ENCODE measurements at places on chromosomes 4 and X.

- DNase-seq, result no peak
These were observed 318.8 kb downstream of the ZNF674 start for GRCh38 chrX:46226422-46226821.

DNA sequence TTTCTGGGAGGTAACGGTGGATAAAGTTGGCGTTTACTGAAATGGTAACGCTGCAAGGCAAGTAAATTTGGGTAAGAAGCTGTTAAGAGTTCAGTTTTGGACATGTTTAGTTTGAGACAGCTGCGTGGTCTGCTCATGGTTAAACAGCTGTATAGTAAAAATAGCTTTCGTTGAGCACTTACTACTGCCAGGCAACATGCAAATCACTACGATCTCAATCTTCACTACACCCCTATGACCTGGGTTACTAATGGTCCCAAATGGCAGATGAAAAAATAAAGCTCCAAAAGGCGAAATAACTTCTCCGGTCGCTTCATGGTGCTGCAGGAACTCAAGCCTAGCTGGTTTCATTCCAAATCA is 22.2 kb downstream of the FABP2 start:
- DNase-seq, result no peak

DNA sequence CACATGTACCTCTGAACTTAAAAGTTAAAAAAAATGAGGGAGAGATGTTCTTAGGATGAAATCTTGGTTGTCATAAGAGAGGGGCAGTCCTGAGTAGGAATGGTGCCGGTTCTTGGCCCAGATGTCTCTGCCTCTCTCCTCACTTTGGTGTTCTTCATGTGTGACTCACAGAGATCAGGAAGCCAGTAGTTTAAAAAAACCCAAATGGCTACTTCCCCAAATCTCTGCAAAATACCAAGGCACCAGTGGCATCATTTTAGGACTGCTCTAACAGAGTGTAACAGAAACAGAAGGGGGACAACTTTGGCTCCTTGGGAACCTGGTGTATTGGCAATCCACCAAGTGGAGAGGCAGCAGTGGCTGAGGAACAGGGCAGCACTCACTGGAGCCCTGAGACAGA is 116.8 kb downstream of the SCD5 start:
- no peak for DNase-seq

GRCh38 chr4:47315346-47315745 is 148.2 kb downstream of the COMMD8 start:
- DNase-seq, result no peak

DNA sequence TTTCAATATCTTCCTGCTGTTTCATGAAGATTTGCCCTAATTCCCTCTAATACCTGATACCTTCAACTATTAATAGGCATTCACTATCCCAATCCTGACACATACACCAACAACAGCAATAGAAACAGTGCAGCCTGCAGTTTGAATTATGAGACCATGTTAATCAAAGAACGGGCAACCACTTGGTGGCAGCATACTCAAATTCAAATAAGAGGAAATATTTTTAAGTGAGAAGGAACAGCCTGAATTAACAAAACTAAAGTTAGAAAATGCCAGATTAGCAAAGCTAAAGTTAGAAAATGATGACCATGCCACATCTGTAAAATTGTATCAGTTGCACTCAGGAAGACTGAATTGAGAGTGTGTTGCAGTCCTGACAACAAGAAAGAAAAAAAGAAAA is 204.9 kb downstream of the SMARCA1 start:
- no peak for DNase-seq

DNA sequence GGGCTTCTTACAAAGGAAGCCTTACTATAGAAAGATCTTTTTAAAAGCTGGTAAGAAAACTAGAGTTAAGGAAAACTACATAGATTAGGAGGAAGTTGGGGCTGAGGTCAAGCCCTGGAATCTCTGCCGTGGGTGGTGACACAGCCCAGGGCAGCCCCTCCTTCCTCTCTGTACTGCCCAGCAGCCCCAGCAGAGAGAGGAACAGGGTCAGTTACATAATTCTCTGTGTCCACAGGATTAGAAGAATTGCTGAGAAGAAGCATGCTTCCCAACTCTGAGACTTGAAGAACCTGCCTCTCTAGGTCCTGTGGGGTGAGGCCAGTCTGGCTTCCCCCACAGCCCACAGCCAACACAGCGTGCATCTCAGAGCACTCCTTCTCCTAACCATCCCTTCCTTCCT is 9.2 kb upstream of the ABLIM2 start:
- no peak for DNase-seq

DNA sequence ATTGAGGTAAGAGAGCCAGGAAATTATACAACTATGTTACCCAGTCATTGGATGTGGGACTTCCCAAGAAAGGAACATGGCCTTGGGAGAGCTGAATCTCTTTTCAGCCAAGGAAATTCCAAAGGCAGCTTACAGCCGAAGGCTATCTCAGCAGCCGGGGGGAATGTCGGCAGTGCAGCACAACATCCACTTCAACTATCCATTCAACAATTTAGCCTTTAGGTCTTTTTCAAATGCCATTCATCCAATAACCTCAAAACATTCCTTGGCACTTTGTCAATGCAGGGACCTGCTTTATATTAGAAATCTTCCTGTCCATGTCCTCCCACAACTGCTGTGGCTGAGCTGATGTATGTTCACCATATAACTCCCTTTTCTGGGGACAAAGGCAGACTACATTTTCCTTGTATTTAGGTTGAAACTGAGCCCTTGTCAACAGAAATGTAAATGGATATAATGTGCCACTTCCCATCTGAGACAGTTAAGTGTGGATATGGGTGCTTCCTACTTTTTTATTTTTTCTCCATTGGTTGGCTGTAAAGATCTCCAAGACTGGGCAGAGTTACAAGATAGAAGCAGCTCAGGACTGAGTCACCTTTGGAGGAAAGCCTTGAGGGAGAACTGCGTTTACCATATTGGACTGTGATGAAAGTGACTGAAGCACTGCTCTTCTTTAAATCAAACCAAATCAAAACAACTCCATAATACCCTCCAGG is 94.8 kb downstream of the GPRIN3 start:
- no peak for DNase-seq

DNA sequence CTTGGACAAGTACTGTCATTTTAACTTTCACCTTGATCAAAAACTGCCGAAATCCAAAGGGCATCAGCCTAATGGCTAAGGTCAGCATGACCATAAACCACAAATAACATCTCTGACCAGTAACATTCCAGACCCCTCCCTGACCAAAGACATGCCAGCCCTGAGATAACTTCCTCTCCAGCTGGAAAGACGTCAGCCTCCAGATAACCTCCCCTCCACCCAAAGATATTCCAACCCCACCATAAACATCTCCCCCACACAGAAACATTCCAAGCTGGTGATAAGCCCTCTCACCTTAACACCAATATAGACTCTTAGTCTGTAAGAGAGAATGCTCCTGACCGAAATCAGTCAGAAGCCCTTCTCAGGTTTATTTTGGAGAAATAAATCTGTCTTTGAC is 7.4 kb downstream of the PPP1R2C start:
- no peak for DNase-seq

GRCh38 chrX:75421688-75422230 is 101.1 kb downstream of the ZDHHC15 start:
- DNase-seq, result no peak

GRCh38 chrX:138982365-138982764 is 270.8 kb upstream of the FGF13 start:
- DNase-seq, result no peak

DNA sequence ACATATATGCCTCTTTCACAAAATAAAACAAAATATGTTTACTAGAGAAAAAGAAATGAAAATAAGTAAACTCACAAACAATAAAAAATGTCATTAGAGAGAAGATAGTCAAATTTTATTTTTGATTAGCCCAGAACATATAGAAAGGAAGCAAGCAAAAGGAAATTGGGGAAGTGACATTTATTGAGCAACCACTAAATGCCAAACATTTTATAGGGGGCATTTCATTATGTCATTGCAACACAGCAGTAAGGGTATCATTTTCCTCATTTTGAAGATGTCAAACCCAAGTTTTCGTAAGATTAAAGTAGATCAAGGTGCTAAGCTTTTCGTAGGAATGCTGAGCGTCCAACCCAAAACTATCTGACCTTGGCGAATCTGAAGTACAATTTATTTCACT is 1331.5 kb upstream of the PABPC4L start:
- no peak for DNase-seq

- DNase-seq, result no peak
These were observed 184.3 kb downstream of the PPP3CA start for GRCh38 chr4:101162990-101163380.

DNA sequence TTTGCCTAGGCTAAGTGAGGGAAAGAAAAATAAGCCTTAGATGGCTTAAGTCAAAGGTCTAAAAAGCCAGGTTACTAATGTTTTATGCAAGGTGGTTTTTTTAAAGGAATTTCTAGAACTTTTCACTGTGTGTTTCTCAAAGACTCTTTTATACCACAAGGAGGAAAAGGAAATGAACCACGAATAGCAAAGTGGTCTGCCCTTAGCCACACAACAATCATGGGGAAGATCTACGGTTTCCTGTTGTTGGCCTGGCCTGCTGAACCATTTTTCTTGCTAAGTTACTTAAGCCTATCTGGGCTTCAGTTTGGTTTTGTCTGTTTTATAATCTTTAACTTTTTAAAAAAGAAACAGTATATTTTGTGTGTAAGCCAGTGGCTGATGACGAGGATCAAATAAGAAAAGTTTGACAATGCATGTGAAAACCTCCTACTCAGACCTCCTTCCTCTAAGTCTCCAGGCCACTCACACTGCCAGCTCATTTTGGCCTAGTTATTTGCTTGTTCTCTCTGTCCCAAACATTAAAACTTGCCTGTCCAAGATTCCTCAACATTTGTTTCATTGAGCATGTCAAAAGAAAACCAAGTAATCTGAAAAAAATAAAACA is 56.7 kb upstream of the COL25A1 start:
- DNase-seq, result no peak

DNA sequence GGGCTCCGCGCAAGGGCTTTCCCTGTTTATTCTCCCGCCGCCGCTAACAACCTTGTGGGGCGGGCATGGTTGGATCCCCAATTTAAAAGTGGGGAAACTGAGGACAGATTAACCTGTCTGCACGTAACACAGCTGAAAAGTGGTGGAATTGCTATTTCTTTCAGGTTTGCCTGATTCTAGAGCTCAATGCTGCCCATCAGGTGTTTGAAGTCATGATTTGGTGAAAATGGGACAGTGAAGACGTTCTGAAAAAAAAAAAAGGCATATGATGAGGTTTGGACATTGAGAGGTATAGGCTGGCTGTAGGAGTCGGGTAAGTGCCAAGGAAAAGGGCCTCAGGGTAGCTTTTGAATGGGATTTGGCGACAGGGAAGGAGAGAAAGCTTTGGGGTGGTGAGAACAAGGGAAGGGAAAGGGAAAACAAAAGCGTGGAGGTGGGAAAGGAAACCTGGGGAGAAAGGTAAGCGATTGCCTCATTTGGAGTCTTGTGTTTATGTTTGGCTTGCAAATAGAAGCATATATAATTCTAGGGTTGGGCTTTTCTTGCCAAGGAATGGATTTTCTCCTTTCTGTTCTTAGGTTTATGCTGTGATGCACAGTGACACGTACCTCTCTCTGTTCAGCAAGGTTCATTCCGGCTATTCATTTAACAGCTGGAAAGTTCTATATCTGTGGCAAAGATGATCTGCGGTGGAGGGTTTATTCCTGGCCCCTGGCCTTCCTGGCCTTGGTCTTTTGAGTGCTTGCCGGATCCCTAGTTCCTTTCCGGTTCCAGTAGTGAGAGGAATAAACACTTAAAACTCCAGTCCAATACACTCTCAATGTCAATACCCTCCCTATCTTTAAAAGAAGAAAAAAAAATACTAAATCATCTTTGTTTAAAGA is 2.4 kb upstream of the STIM2 start:
- no peak for DNase-seq

DNA sequence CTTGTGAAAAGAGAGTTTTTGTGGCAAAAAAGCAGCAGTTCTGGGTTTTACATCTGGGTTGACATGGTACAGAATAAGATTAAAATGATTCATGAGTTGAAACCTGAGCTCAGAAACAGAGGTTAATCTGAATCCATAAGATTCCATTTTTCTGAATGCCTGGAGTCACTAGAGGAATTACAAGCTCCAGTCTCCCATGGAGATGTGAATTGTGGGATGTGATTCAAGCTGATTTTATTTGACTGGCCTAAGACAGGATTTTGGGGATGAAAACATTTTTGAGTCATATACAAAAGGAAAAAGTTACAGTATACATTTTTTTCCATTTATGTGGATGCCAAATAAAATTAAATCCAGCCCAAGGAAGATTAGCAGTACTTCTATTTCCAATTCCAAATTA is 161.1 kb downstream of the RBM46 start:
- no peak for DNase-seq

DNA sequence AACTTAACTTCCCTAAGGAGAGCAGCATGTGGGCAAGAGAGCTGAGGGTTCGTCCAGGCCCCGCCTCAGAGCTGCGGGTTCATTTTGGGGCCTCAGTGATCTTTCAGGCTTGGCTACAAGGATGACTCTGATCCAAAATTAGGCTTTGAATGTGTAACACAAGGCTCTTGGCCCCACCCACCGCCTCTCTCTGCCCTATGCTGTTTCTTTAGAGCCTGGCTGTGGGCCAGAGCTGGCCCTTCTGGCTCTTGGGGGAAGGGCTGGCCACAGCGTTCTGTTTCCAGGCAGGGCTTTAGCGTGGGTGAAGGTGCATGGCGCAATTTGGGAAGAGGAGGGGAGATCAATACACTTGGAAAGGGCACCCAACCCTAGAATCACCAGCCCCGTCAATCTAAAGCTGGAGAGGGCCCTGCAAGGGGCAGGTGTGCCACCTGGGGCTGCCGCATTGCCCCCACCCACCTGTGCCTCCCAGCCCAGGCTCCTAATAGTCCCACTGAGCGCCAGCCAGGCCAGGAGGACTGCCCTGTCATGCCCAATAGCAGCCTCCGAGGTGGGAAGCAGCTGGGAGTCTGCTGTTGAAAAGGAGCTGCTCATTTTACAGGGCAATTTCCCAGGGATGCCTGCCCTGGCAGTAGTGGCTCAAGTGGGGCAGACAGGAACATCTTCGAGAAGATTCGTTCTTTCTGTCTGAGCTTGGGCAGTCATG is 84.5 kb upstream of the MAML3 start:
- DNase-seq, result no peak

DNA sequence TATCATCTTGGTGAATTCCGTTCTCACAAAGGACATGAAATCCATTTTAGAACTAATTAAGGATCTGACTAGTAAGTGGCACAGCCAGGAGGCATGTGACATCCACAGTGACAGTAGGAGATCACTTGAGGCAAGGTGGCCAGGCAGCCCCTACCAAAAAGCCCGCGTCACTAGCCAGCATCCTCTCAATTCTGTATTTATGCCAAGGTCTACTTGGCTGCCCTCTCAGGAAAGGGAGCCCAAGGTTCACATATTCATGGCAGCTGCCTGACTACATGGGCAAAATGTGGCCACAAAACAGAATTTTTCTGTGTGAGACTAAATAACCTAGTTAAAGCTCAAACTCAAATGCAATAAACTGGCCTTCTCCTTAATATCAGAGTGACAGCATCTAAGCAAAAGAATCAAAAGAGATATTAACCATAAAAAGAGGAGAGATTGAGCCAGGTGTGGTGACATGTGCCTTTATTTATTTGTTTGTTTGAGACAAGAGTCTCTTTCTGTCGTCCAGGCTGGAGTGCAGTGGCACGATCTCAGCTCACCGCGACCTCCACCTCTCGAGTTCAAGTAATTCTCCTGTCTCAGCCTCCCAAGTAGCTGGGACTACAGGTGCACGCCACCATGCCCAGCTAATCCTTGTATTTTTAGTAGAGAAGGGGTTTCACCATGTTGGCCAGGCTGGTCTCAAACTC is 51.5 kb downstream of the SLC9A7 start:
- no peak for DNase-seq

Measured in activated naive CD4-positive, alpha-beta T cell (primary cell).